ENCODE measurements at places on chromosomes 12 and 14.
A peak's percentile ranks its signal among the peaks of the same experiment; 100 is the strongest.

DNA sequence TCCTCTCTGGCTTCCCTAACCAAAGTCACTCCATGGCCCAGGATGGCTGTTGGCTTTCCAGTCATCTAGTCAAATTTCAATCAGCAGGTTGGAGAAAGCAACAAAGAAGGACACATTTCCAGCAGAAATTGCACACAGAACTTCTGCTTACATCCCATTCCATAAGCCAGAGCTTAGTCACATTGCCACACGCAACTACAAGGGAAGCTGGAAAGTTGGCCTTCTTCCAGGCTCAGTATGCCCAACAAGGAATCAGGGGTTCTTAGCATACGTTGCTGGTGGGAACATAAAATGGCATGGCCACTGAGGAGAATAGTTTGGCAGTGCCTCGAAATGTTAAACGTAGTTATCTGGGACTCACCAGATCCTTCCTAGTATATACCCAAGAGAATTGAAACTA is 9.3 kb upstream of the APPL2 start:
- no peak for DNase-seq

DNA sequence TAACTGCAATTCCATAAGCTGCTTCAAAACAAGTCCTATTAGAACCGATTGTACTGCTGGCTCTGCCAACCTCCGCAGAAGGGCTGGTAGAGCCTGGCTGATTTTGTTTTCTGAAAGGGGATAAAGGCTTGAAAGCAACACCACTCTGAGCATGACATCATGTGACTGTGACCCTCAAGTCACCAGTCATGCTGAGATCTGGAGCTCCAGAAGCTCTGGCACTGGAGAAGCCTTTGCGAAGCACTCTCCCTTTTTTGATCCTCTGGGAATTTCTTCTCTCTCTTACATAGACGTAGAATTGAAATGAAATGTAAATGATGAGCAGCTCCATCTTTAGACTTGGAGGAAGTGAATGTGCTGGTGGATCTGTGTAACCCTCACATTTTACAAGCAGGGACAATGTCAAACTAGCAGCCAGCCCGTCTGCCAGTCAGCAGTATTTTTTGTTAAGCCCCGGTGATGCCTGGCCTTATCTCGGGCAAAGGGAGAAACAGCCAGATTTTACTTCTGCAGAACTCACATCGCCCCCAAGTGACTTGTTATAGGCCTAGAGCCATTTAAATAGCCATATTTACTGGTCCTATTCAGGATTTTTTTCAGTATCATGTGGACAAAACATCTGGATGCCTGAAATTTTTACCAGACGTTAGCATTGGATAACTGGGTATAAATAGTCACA is 112.1 kb upstream of the NPAS3 start:
- no peak for DNase-seq

- no peak for DNase-seq
These were observed 209.7 kb downstream of the ATXN7L3B start for GRCh38 chr12:74747305-74747704.

GRCh38 chr12:53205747-53206419 is 1.2 kb downstream of the ITGB7 start:
- peak; percentile 57 for DNase-seq

DNA sequence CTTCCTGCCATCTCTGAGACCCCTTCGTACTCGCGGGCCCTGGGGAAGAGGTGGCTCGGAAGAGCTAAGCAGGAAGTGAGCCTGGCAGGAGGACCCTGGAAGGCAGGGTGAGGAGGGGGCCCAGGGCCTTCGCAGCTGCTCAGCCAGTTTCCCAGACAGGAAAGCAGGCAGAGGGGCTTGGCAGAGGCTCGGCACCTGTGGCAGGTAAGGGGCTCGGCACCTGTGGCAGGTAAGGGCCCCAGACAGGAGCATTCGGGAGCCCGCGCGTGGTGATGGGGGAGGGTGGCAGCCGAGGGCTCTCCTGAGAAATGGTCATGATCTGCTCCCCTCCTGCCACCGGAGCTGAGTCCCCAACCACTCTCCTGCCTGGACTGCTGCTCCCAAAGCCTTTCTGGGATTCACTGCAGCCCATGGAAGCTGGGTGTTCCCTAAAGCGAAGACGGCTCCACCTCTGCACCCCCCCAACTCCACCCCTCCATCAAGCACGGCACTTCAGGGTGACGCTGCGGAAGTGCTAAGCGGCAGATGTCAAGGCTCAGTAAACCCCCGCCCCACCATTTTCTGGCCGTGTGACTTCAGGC is 63.2 kb downstream of the PRIMA1 start:
- DNase-seq, result no peak

GRCh38 chr14:101591121-101591520 is 29.8 kb downstream of the DIO3 start:
- no peak for DNase-seq

DNA sequence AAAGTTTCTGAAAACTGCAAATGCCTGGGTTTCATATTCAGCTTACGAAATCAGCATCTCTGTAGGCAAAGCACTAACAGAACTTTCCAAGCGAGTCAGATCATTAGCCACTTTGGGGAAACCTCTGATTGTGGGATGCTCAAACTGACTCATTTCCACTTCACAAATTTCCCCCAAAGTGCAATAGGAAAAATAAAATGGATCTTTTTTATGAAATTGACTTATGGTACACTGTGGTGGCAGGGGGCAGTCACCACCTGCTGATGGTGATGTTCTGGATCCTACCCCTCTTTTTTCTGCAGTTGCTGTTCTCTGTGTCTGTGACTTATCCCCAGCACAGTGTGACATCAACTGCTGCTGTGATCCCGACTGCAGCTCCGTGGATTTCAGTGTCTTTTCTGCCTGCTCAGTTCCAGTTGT is 5.6 kb downstream of the TCTN1 start:
- DNase-seq, result no peak

DNA sequence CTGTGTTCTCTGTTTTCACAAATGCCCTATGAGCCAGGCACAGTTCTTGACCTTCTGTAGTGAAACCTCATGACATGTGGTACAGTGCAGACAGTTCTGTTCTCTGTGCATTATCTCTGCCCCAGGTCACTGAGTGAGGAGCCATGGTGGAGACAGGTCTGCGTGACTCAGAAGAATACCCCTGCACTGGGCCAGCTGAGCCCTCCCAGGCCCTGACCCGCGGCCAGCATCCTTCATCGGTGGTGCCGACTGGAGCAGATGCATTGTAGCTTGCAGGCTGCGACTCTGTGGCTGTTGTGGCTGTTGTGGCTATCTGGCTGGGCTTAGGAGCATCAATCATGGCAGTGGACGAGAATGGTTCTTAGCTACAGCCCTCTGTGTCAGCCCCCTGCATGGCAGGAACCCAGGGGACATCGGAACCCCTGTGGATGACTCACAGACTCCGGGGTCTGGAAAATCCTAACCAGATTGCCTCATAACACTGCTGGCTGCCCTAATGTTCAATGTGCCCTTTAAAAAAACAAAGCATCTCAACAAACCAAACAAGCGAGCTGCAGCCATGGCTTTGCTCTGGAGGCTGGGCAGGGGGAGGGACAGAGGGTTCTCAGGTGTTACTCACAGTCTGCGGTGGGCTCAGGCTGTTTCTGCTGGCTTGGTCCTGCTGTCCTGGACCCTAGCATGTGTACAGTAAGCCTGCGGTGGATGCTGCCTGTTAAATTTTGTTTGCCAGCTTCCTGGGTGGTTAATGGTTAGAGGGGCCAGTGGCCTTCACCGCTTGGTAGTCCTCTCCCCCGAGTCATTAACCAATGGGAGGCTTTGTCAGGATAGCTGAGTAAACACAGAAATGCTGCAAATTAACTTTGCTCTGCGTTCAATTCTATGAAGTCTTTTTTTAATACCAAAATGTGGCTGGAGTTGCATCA is at the start of gene SERPINA6:
TSS of gene SERPINA6 (minus strand) at position 689 of the 923 bp plus-strand sequence. CDS start 8,688 bp downstream, outside the sequence.
- no peak for DNase-seq

GRCh38 chr14:28676479-28676878 is 90.1 kb upstream of the FOXG1 start:
- DNase-seq, result no peak

- DNase-seq, result no peak
These were observed 65.1 kb upstream of the TRHDE start for GRCh38 chr12:72207079-72207478.

- no peak for DNase-seq
These were observed 123.5 kb downstream of the PTPRR start for GRCh38 chr12:70796989-70797388.

DNA sequence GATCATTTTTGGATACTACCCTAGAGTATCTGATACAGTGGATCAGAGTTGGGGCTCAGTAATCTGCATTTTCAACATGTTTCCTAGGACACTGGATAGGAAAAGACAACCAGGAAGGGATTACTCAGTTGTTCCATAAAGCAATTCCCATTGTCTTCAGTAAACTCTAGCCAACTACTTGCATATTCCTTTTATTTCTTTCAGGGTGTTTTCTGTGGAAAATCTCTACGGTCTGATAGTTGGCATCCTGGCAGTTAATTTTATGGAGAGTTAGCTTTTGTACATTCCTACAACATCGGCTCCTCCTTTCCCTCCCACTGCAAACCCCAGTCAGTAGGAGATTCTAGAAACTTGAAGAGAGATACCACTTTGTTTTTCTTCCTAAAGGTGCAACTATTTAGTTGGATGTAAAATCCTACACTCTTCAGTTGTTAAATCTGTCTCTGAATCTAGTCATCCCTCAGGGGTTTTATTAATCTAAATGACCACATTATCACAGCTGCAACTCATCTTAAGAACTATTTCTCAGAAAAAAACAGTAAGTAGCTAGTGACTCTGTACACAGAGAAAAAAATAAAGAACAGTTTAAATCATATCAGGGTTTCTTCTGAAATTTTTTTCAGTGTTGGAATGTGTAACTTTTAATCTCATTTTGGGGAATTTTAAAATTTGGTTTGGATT is 103.9 kb downstream of the PDE3A start:
- DNase-seq, result no peak

DNA sequence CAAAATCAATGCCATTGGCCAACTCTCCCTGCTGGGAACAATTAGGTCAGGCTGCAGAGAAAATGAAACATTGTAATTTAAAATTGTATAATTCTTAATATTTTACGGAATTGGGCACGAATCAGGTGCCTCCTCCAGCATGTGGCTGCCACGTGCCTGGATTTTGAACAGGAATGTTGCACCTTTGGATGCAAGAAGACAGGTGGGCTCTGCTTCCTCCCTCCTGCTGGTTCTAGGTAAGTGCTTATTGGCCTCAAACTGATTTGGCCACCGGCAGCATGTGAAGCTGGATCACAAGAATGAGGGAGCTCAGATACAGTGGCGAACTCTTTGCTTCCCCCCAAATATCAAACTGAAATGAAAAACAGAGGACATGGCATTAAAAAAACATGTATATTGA is 1559.9 kb upstream of the FLRT2 start:
- no peak for DNase-seq

GRCh38 chr14:103315351-103315911 is 18.6 kb upstream of the EIF5 start:
- DNase-seq, result no peak

GRCh38 chr14:92074555-92074954 is 31.8 kb downstream of the ATXN3 start:
- DNase-seq, result no peak

- DNase-seq, result no peak
These were observed at the start of gene CCDC63 for GRCh38 chr12:110846615-110847566. Gene CCDC63 (plus strand): TSS chr12:110846987. CDS start chr12:110852955, 5,968 bp downstream.

GRCh38 chr12:75834591-75834990 is 197.0 kb downstream of the PHLDA1 start:
- DNase-seq, result no peak

DNA sequence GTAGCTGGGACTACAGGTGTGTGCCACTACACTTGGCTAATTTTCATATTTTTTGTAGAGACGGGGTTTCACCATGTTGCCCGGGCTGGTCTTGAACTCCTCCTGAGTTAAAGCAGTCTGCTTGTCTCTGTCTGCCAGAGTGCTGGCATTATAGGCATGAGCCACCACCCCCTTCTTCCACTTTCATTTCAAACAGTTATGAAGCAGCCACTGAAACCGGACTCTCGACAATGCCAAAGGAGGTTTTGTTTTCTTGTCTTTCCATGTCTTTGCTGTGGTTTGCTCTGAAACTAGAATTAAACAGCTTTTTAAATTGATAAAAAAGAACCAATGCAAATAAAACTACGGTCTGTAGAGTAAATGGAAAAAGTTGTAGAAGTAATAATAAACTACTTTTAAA is 30.4 kb downstream of the RAP1B start:
- no peak for DNase-seq

DNA sequence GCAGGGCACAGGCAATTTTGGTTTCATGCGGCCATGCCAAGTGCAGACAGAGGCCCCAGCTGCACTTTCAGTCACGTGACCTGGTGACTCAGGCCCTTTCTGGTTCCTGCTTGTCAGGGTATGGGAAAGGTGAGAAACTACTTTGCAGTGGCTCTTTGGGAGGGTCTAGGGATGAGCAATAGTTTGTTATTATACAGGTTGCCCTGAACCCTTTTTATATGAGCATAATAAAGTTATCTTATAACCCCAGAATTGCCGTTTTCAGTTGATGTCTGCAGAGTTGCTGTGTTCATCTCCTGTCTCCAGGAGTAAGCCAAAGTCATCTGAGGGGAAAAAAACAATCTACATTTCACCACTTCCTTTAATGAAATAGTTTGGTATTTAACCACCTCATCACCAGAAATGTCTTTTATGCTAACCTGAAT is 30.9 kb upstream of the EMP1 start:
- DNase-seq, result peak; percentile 64
